ENCODE measurements at places on chromosomes 7 and 10.

GRCh38 chr7:43112459-43112940 lies at the start of gene HECW1:
Gene HECW1 (plus strand): TSS chr7:43112647. CDS start chr7:43243906, 131,259 bp downstream.
- DNase-seq, result no peak

GRCh38 chr10:50992356-50992901 lies 81.9 kb upstream of the PRKG1 start:
- DNase-seq, result no peak

GRCh38 chr10:4070184-4070583 lies 285.2 kb upstream of the KLF6 start:
- no peak for DNase-seq

DNA sequence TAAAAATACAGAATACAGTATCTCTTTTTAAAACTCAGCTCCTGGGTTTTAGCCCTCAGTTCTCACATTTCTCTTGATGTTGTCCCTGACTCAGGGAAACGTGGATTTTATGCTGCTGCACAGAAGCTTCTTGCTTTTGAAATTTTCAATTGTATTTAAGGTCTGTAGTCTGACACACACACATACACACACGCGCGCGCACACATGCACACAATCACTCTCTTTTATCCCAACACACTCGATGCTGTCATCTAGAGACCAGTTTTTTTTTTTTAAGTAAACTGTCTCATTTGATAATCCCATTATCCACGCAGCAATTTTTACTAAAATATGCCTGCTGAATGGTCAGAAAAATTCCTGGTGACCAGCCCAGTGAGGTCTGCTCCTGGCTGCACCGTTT lies 108.6 kb downstream of the KMT2E start:
- no peak for DNase-seq

GRCh38 chr10:51617576-51618235 lies 81.7 kb downstream of the CSTF2T start:
- peak; percentile 59 for DNase-seq

All from kidney capillary endothelial cell (primary cell).